Renal cortex interstitium (tissue), 15 donors: ENCODE measurements at places on chromosomes 3 and 15. TPM values are rescaled to one million over a fixed set of nuclear protein-coding genes. Genes with fewer than 3 reads are reported as not detected.

DNA sequence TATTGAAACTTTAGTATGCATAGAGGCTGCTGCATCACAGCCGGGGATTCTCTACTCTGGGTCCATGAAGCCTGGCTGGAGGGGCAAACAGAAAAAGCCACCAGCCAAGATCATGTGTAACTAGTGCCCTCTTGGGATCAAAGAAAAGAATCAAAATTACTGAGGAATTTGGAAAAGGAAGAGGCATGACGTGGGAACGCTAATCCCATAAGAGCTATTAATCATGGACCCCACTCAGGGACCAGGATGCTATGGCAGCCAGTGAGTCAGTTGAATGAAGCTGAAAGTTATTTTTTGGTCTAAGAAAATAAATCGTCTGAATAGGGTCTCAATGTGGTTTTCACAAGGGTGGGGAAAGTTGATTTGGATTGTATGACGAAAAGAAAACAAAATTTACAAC is 1165.1 kb downstream of the ROBO2 start:
- peak; percentile 39 for DNase-seq

GRCh38 chr3:32499585-32499984 is 3.1 kb downstream of the CMTM6 start:
- DNase-seq = no peak

DNA sequence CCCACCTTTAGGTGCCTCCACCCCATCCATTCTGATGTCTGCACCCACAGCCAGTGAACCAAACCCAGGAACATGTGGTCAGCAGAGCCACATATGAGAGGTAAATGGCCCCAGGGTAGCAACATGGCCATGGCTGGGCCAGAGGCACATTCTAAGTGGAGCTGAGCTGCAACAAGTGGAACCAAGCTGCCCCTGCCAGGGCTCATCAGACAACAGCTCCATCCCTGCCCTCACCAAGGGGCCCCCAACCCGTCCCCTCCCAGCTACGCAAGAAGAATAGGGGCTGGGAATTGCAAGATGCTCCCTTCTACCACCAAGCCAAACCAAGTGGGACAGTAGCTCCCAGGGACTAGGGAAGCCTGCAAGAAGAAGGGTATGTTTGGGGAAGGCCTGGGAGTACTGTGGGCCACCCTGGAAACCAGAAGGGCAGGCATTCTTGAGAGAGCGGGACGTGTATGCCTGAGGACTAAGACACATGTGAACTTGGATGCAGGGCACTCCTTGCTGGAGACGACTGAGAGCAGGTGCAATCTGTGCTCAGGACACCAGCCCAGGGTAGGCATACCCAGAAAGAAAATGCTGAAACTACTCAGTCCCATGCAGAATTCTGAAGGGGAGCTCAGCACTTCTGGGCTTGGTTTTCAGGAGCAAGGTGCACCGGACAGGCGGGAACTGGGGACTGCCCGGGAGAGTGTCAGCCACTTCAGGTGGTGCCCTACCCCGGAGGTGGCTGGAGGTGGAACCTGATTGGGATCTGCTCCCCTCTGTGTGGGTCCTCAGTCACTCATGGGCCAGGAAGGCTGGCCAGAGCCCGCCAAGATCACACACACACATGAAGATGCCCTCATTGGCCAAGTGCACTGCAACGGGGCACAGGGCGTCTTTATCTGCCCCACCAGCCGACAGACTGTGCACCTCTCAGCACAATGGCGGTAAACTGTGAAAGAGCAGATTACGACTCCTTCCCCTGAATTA is 9.5 kb downstream of the MYL3 start:
- DNase-seq = no peak

DNA sequence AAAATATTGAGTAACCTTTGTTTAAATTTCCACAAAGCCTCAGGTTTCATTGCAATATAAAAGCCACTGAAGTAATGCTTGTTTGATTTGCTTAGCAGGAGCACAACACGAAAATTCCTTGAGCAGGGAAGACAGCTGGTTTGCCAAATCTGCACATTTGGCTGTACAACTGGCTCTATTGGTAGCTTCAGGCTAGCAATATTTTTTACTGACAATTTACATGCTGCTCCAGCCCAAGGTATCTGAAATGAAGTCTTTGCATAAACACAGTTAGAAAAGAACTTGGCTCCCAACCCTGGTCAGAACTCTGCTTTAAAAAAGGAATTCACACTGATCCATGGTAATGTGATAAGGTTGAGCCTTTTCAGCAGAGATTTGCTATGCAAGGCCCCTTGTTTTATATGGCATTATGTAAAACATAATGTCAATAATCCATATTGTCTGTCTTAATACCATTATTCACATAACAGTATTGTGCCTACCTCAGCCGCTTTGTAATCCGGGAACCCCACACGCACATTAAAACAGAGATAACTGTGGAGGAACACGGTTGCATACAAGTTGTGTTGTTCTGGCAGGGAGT is 55.7 kb upstream of the CHL1 start:
- DNase-seq = no peak

DNA sequence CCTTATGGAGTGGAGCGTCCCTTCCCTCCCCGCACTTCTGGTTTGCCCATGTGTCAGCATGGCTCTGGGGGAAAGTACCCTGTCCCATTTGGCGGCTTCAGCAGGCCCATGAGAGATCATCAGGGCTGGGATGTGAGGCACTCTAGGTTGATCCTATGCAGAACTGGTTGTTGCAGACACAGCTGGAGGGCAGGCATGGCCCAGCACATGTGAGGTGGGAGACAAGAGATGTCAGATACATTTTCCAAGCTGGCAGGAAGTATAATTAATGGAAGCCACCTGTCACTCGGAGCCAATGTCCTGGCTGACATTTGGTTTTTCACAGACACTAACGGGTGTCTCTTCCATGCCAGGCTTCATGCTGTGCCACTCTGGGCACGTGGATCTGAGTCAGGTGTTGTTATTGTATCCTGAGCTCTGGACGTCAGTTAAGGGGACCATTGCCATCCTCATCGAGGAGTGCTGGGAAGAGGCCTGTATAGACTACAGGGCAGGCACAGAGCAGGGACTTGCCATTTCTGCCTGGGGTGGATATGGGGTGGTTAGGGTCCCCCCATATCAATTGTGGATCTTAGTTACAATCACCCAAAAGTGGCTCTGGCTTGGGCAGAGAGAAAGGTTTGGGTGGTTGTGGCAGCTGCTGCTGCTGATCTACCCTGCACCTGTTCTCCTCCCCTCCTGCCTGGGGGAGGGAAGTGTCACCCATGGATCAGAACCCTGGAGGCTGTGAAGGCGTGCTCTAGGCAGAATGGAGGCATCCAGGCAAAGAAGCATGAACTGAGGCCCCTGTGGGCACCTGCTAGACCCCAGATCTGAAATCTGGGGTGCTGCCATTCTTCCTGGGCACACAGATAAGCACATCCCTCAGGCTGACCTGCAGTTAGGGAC is 140.7 kb downstream of the FBLN2 start:
- DNase-seq = no peak

DNA sequence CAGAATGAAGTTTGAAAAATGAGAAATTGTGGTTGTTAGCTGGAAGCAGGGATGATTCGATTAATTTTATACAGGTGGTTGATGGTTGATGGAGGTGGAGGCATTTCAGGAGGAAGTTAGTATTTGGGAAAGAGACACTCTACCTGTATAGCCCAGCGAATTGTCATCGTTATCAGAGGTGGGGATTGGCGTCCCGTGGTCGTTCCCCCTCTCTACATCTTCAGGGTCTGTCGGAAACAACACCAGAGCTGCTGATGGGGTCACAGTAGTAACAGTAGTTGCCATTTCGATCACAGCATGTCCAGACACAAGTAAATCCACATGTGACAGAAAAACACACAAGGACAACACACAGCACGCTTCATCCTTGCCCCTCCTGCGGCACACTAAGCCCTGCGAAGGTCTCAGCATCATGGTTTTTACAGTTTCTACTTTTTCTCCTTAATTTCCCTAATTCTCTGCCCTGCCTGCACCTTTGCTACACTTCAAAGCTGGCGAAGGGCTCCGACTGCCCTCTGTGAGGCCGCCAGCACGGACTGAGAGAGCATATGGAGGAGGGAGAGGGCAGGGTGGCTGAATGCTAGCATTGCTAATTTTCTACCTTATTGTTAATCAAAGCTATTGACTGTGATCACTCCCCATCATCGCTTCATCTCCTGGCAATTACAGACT is 642.3 kb downstream of the ROBO1 start:
- no peak for DNase-seq

DNA sequence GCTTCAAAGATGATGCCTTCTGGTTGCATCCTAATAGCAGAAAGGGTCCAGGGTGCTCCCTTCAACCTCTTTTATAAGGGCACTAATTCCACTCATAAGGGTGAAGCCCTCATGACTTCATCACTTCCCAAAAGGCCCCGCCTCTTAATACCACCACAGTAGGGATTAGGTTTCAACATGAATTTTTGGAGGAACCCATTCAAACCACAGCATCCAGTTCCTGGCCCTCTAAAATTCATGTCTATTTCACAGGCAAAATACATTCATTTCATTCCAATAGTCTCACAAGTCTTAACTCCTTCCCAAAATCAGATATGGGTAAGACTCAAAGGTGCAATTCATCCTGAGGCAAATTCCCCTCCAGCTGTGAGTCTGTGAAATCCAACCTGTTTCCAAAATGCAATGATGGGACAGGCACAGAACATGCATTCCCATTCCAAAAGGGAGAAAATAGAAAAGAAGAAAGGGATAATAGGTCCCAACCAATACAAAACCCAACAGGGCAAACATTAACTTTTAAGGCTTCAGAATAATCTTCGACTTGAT is 124.0 kb downstream of the ATP1B3 start:
- no peak for DNase-seq

- DNase-seq = no peak
These were observed 128.2 kb downstream of the EPHB1 start for GRCh38 chr3:134923286-134923685.

- DNase-seq = no peak
These were observed 5.5 kb downstream of the ANKDD1A start for GRCh38 chr15:64917211-64917610.

DNA sequence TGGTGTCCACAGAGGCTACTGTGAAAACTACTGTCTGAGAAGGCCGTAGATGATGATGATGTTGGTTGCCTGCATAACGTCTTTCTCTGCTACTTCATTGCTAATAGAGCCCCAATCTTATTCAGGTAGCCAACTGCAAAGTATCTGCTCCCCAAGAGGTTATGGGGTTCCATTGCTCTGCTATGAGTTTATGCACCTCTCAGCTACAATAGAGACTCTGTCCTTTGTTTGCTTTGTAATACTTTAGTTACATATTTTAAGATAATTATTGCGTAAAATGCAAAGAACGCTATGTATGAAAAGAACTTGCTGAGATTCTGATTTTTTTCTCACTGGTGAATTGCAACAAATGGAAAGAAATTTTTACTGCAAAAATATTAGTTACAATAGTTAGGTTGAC is 27.8 kb upstream of the GMPPB start:
- no peak for DNase-seq

DNA sequence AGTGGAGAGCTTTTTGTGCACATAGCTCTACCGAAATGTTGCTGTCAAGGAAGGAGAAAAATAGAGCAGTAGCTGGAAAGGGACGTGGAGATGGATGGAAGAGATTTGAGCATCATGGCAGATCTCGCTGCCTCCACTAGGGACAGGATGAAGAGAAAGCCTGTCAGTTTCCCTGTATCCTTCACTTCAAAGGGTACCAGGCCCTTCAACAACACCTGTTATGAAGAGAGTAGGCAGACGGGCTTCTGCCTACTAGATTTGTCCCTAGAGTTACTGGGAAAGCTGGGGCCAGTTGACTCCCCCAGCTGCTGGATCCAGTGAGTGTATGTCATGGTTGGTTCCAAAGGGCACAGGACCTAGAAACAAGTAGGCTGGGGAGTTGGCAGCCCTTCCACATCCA is 150.8 kb downstream of the TLE3 start:
- DNase-seq = no peak

- DNase-seq = no peak
These were observed 17.7 kb upstream of the FEM1B start for GRCh38 chr15:68259883-68260282.

- no peak for DNase-seq
These were observed 355.3 kb upstream of the ZNF385D start for GRCh38 chr3:22106213-22106896.

DNA sequence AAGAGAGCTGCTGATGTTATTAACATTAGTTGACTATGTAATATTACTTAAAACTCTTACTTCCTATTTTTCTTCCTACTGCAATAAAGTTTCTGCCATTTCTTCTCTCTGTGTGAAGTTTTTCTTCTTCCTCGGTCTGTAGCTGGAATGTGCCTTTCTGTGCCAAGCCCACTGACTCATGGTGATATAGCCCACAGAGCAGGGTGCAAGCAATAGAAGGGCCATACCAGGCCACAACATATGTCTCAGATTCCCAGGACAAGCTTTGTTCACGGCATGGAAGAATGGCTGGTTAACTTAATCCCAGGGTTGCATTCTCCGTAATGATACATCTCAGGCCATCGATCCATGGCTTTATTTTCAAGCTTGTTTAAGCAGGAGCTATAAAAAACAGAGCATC is 815.3 kb downstream of the TUSC7 start:
- DNase-seq = no peak

DNA sequence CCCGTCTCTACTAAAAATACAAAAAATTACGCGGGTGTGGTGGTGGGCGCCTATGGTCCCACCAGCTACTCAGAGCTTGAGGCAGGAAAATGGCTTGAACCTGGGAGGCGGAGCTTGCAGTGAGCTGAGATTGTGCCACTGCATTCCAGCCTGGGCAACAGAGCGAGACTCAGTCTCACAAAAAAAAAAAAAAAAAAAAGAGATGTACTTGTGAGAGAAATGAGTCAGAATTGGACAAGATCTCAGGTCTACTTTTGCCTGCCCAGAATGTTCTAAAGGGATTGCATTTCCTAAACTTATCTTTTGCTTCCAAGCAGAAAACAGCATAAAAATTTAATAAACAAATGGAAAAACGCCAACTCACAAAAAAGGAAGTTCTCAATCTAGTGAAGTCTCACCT is 167.5 kb downstream of the NR2F2 start:
- DNase-seq = no peak

GRCh38 chr3:114456742-114457141 is 162.9 kb downstream of the TIGIT start:
- DNase-seq = peak; percentile 31

GRCh38 chr3:67578416-67578815 is 76.0 kb downstream of the SUCLG2 start:
- DNase-seq = no peak

DNA sequence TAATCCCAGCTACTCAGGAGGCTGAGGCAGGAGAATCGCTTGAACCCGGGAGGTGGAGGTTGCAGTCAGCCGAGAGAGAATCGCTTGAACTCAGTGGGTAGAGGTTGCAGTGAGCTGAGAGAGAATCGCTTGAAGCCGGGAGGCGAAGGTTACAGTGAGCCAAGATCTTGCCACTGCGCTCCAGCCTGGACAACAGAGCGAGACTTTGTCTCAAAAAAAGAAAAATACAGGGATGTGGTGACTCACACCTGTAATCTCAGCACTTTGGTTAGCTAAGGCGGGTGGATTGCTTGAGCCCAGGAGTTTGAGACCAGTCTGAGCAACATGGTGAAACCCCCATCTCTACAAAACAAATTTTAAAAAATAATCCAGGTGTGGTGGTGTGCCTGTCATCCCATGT is 26.8 kb downstream of the UBE2E1 start:
- DNase-seq = no peak

The UCN2 gene
- polyA plus RNA-seq = 0.41 TPM

The ALDH1A3 gene
- 5.2 TPM for polyA plus RNA-seq

The P2RY14 gene
- 0.50 TPM for polyA plus RNA-seq

The CRABP1 gene
- polyA plus RNA-seq = 35.2 TPM

The CHST13 gene
- 9.7 TPM for polyA plus RNA-seq
